Cerebellar cortex (tissue), 1 donor: ENCODE measurements at places on chromosomes 5 and 9.

DNA sequence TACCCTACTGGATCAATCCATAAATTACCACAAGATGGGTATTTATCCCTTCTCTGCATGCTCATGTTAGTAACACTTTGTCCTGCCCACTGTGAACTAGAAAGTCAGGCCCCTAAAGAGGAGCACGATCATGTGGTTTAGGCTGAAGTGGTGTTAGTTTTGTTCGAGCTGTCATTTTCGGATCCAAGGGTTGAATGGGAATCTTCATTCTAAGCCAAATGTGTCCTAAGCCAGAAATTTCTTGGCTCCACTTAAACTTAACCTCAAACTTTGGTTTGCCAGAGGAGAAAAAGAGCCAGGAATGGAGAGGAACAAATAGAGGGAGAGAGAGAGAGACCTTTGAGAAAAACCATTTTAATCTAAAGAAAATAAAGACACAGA, 837.7 kb upstream of the ZNF608 start:
- DNase-seq: peak; percentile 61

DNA sequence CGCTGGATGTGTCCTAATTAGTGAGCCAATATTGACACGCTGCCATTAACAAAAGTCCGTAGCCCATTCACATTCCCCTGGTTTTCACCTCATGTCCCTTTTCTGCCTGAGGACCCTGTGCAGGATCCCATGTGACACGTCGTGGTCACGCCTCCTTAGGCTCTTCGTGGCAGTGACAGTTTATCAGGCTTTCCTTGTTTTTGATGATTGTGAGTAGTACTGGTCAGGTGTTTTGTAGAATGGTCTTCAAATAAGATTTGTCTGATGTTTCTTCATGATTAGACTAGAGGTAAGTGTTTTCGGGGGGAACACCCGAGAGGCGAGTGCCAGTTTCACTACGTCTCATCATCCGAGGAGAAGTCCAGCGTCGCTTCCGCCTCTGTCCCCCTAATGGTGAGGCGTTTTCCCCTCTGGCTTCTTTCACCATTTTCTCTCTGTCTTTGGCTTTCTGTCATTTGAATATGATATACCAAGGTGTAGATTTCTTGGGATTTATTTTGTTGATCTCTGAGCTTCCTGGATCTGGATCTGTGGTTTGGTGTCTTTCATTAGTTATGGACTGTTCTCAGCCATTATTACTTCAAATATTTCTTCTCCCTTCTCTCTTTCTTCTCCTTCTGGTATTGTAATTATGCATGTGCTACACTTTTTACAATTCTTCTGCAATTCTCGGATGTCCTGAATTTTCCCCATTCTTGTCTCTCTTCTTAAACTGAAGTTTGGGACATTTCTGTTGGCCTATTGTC, 57.3 kb downstream of the TRIP13 start:
- DNase-seq: no peak

DNA sequence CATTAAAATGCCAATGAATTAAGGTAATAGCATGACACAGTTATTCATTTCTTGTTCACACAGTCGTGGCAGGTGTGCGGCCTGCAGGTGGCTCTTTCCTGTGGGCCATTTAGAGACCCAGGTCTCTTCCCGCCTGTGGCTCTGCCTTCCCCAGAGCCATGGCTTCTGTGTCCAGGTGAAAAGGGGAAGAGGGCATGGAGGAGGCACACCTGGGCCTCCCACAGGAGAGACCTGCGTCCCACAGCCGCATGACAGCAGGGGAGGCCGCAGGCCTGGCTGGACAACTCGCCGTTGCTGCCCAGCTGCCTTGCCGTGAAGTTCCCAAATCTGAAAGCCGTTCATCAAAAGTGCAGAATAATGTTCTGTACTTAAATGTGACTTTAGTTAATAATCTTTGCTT, 14.4 kb upstream of the PLEKHG4B start:
- no peak for DNase-seq

- DNase-seq: peak; percentile 22
Observed at GRCh38 chr5:148687427-148687826, 33.1 kb upstream of the HTR4 start.

DNA sequence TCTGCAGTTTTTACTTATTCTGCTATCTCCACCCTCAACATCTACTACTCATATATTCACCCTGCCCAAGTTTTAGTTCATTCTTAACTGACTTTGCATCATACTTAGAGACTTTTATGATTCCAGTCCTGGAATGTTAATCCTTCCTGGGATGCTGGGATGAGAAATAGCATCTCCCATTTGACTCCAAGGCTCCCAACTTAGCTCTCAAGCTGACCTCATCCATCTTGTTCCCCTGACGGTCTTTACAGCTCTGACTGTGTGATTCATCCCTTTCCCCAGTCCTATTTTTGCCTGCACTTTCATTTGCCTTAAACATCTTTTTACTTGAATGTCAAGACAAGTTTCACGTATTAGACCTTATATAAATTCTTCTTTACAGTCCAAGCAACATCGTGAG, 297.8 kb downstream of the EPB41L4A start:
- DNase-seq: no peak

DNA sequence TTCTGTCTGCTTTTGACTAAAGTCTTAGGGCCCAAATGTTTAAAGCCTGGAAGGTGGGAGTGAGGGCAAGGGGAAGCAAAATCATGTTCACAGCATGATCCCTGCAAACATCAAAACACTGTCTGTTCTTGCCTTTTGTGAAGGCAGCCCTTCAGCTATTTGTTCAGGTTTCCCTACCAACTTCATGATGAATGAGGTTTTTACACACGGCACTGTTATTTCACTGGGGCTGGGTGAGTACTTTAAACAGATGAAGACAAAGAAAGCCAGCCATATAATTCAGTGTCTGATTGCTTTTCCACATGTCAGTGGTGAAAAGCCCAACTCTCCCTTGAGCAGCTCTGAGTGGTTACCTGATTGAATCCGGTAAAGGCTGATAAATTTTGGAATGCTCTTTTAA, 224.7 kb upstream of the GRAMD2B start:
- DNase-seq: no peak

DNA sequence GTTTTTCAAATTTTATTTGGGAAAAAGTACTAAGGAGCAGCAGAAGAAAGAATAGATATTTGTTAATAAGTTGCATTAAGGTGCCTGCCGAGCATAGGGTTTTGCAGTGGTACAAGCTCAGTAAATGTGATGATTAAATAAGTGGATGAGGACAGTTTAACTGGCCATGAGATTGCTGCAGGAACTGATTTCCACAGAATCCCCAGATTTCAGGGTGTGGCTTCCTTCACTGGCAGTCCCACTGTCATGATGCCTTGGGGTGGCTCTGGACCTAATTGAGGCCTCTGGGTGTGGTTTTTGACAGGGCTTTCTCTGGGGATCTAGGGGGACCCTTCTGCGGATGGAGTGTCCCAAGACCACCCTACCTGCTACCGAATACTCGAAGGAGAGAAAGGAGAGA, 1.4 kb downstream of the PHF24 start:
- no peak for DNase-seq

GRCh38 chr9:130487500-130487899, 42.7 kb downstream of the ASS1 start:
- no peak for DNase-seq

GRCh38 chr9:1051584-1052275, 1.6 kb downstream of the DMRT2 start:
- no peak for DNase-seq

- no peak for DNase-seq
Observed at GRCh38 chr5:128224336-128224735, 140.8 kb downstream of the SLC12A2 start.

DNA sequence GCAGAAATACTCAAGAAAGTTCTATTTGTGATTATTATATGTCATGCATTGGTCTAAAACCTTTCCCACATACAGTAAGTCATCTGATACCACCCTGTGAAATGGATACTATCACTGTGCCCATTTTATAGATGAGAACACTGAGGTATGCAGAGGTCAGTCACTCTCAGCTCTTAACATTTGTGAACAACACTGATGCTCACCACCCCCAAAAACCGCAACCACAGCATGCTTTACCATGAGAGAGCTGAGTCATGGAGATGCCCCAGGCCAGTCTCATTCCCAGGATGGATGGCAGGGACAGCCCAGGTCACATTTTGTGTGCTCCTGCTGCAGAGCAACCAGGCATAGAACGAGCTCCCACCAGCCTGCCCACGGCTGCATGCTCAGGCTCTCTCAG, 53.5 kb upstream of the IRX1 start:
- DNase-seq: no peak

GRCh38 chr9:137136881-137137607, 1.9 kb upstream of the GRIN1 start:
- no peak for DNase-seq

DNA sequence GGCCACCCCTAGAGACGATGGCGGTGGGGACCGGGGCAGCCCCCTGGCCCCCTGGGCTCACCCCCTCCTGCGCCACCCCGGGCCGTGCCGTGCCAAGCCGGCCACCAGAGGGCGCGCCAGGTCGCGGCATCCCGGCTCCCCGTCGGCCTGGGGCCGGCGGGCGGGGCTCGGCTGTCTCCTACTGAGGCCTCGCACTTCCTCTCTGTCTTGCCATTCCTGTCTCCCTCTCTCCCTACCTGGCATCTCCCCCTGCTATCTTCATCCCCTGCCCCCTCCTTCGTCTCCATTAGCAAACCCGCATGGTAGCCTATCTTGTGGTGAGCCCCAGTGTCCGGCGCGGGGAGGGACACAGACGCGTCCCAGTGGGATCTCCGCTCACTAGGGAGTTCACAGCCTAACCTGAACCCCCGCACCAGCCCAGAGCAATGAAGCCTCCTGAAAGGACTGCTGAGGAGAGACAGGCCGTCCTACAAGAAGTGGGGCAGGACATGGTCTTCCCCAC, 29.8 kb upstream of the FABP6 start:
- DNase-seq: peak; percentile 58

GRCh38 chr5:55711507-55712022, 559 bp downstream of the SLC38A9 start:
- DNase-seq: peak; percentile 11

GRCh38 chr9:76227156-76227555, 167.1 kb downstream of the RFK start:
- DNase-seq: no peak

GRCh38 chr5:83353231-83353630, 118.3 kb upstream of the VCAN start:
- DNase-seq: no peak

- no peak for DNase-seq
Observed at GRCh38 chr5:133232011-133232410, 180.2 kb downstream of the HSPA4 start.

DNA sequence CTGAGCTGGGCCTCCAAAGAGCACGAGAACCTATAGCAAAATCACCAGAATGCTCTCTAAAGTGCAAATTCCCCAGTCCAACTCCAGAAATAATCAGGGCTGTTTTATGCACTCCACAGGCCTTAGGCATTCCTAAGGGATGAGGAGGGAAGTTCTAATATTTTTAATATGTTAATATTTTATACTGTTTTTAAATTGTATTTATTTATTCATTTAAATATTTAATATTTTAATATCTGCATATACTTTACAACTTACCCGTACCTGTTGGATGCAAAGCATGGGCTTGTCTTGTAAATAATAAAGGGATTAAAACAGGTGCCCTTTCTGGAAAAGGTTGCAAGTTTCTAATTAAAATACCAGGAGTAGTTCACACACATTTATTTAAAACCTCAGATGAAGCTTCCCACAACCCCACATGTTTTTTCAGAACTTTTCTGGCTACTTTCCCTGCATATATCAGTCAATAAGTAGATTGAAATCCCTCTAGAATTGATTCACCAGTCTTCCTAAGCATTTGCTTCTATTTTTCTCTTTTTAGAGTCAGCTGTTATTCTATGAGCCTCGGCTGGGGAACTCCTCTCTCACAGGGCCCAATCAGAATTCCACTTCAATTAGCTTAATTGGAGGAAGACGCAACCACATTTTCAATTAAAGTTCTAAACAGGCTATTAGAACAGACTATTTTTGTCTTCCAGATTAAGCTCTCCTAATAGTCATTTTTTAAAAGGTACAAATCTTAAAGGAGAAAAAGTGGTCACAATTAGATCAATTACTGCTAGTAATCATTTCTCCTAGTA, 140.8 kb downstream of the CDH6 start:
- no peak for DNase-seq

DNA sequence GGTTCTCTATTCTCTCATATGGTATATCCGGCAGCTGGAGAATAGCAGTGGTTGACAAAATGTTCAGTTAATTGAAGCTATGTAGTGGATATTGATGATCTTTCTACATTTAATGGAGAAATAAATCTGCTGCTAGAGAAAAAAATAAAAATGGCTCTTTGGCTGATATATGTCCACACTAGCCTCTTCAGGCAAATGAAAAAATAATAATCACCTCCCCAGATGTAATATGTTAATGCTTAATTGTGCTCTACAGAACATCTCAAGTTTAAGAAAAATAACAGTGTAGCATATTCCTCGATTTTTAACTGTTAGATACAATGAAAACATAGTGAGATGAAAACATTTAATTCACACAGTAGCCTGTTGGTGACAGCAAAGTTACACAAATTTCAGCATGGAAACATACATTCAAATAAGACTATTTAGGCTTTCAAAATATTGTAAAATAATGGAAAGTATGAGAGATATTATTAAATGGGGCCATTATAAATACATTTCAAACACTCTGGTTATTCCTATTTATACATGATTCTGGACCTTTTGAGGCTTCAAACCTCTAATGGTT, 543.0 kb downstream of the MAT2B start:
- DNase-seq: no peak

DNA sequence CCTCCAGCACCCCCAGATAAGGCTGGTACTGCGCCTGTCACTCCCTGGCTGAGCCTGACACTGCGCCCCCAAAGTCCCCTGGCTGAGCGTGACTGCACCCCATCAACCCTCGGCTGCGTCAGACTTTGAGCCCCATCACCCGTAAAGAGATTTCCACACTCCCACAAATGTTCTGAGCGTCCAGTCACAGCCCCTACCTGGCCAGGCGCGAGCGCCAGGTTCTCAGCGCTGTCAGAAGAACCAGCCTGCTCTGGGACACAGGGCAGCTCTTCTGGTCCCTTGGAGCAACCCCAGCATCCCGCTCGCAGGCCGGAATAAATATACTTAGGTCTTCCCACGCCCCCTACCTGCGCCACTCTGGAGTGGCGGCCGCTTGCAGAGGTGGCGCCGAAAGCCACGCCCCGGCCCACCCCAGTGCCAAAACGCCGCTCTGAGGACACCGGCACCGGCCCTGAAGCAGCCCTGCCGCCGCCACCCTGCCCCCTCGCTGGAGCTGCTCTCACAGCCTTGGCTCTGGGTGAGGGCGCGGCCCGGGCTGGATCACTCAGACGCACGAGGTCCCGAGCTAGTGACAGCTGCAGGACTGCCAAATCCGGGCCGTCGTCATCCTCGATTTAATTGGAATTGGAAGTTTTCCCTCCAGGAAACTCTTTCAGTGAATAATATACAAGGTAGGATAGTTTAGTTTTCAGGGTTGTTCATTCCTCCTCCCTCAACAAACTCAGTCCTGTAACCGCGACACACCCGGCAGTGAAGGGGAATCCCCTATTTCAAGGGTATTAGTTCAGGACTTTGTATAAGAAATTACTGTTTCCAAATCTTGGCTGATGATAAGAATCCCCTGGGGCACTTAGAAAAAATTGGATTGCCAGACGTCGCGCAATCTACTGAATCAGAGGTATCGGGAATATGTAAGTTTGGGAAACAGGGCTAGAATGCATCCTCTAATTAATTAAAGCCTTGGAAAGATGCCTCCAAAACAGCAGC, 1.2 kb upstream of the CEMIP2 start:
- peak; percentile 78 for DNase-seq
